ENCODE measurements at places on chromosomes 16 and 17. TPM values are rescaled to one million over a fixed set of nuclear protein-coding genes. Genes with fewer than 3 reads are reported as not detected.

Gene ATF7IP2
- total RNA-seq: 40.0 TPM

Gene GPR142
- total RNA-seq: 0.09 TPM

Gene CDK5R1
- total RNA-seq: 3.1 TPM

Gene GFAP
- total RNA-seq: 0.19 TPM

Gene ZFPM1
- 1.6 TPM for total RNA-seq

GRCh38 chr17:17819561-17819995 is 17.2 kb downstream of the SREBF1 start:
- peaks cover 59% of the 10 kb centered on the region for H3K36me3 ChIP-seq
- no peak overlapping the region for H3K27ac ChIP-seq
- no peak for DNase-seq
- no peak overlapping the region for H3K4me3 ChIP-seq

DNA sequence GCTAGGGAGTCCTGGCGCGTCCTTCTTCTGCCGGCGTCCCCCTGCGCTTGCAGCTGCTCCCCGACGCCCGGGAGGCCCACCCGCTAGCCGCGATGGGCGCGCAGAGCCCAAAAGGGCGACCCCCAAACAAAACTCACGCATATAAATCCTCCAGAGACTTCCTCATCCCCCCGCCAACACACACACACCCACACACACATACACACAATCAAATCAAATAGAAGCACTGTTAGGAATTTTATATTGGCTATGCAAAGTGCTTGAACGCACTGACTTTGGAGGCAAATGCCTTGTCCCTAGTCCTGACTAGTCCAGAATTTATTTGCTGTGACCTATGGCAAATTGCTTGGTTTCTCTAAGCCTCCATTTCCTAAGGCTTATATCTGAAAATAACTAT is 23.8 kb upstream of the CRYM start:
- no peaks in the 10 kb centered on the region for H3K27me3 ChIP-seq
- H3K4me3 ChIP-seq: peak overlapping the region; percentile 57
- no peak overlapping the region for H3K27ac ChIP-seq
- H3K36me3 ChIP-seq: no peaks in the 10 kb centered on the region
- DNase-seq: no peak

- no peaks in the 10 kb centered on the region for H3K27me3 ChIP-seq
- DNase-seq: no peak
- H3K4me1 ChIP-seq: peaks cover 2% of the 10 kb centered on the region
- no peaks in the 10 kb centered on the region for H3K36me3 ChIP-seq
Measured at GRCh38 chr17:79969906-79970305, 65.8 kb downstream of the TBC1D16 start.

DNA sequence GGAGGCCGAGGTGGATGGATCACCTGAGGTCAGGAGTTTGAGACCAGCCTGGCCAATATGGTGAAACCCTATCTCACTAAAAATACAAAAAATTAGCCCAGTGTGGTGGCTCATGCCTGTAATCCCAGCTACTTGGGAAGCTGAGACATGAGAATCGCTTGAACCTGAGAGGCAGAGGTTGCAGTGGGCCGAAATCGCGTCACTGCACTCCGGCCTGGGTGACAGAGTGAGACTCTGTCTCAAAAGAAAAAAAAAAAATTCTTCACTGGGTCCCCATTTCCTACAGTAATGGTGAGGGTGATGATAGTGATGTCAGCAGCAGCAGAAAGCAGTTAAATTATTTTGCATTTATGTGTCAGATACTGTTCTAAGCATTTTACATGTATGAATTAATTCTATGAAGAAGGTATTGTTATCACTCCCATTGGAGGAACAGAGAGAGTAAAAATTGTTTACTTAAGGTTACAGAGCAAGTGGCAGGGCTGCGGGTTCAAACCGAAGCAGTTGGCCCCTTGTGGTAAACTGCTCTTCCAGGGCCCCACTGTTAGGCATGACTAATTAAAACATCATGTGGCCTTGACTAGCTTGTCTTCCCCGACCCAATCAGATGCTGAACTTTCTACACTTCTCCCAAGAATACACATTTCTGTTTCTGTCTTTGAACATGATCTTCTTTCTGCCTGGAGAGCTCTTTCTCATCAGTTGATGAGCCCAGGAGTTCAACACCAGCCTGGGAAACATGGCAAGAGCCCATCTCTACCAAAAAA is 45.8 kb downstream of the STAT3 start:
- no peak for DNase-seq
- H3K36me3 ChIP-seq: peaks cover 79% of the 10 kb centered on the region
- no peak overlapping the region for H3K4me3 ChIP-seq
- H3K27me3 ChIP-seq: no peaks in the 10 kb centered on the region
- no peak overlapping the region for H3K27ac ChIP-seq

- peaks cover 25% of the 10 kb centered on the region for H3K27me3 ChIP-seq
- no peak overlapping the region for H3K27ac ChIP-seq
- H3K4me3 ChIP-seq: peak overlapping the region; percentile 55
Measured at GRCh38 chr17:28317966-28318758, 838 bp upstream of the TMEM97 start.

- no peak overlapping the region for H3K27ac ChIP-seq
- H3K4me3 ChIP-seq: no peak overlapping the region
- H3K36me3 ChIP-seq: no peaks in the 10 kb centered on the region
- peaks cover 78% of the 10 kb centered on the region for H3K27me3 ChIP-seq
- peaks cover 4% of the 10 kb centered on the region for H3K4me1 ChIP-seq
Measured at GRCh38 chr17:31392856-31393748, 1.6 kb downstream of the RAB11FIP4 start.

- no peaks in the 10 kb centered on the region for H3K27me3 ChIP-seq
- no peaks in the 10 kb centered on the region for H3K4me1 ChIP-seq
- no peak overlapping the region for H3K27ac ChIP-seq
- H3K36me3 ChIP-seq: no peaks in the 10 kb centered on the region
- H3K4me3 ChIP-seq: no peak overlapping the region
Measured at GRCh38 chr17:41016578-41017215, 7.8 kb upstream of the KRTAP3-1 start.

DNA sequence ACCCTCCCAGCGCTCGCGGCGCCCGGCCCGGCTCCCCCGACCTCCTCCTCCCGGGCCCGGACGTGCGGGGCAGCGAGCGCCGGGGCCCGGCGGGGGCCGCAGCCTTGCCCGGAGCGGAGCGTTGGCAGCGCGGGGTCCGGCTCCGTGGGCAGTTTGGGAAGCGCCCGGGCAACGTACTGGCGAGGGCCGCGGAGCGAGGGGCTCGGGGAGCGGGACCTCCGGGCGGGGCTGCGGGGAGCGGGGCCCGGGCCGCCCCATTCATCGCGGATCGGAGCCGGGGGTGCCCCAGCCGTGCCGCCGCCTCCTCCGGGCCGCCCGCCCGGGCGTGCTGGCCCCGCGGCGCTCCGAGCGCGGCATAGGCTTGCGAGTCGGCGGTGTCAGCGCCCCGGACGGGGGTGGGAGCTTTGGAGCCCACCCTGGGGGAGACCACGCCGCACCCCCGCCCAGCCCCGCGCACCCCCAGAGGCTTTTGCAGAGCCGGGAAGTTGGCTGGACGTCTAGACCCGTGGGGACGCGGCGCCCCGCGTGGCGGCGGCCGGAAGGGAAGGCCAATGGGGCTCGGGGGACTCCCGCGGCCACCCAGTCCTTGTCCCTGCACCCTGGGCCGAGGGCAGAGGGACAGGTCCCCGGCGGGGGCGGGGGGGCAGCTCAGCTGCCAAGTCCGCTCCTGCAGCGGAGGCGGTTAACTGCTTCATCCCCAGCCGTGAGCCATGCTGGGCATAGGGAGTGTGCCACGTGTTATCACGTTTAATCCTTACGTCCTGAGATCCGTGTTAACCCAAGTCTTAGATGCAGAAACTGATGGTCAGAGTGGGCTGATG is 852 bp downstream of the ZNF469 start:
- DNase-seq: no peak
- H3K36me3 ChIP-seq: no peaks in the 10 kb centered on the region
- H3K27me3 ChIP-seq: peaks cover 70% of the 10 kb centered on the region

GRCh38 chr17:69928611-69929010 is 146.4 kb upstream of the KCNJ16 start:
- no peaks in the 10 kb centered on the region for H3K27me3 ChIP-seq
- no peak overlapping the region for H3K4me3 ChIP-seq
- H3K36me3 ChIP-seq: no peaks in the 10 kb centered on the region
- H3K27ac ChIP-seq: no peak overlapping the region
- DNase-seq: no peak
- H3K4me1 ChIP-seq: no peaks in the 10 kb centered on the region

DNA sequence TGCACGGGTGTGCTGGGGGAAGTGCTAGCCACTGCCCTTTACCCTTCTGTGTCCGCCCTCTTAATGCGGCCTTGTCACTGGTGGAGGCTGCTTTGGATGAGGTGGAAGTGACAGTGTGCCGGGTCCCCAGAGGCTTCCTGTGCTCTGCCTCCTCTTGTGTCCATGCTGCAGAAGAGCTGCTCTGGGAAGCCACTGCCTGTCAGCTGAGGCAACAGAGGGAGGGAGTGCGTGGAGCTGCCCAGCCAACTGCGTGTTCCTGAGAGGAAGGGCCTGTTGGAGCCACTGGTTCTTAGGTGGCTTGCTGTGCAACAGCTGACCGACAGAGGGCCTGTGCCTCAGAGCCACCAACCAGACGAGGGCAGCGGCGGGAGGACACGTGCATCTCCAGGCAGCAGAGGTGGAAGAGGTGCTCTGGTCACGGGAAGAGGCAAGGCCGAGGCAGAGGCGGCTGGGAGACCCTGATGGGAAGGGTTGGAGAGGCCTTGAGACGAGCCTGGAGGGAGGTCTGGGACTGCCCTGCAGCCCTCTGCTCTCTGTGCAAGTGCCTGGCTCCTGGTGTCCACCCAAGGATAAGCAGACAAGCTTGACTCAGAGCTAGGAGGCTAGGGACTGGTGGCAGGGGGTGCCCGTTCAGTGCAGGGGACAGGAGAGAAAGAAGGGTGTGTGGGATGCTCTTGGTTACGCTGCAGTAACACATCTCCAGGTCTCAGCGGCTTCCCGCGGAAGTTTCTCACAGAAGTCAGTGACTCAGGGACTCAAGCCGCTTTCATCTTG is 25.4 kb downstream of the B9D1 start:
- H3K27me3 ChIP-seq: peaks cover 3% of the 10 kb centered on the region
- H3K4me3 ChIP-seq: no peak overlapping the region
- DNase-seq: no peak
- no peaks in the 10 kb centered on the region for H3K4me1 ChIP-seq
- H3K27ac ChIP-seq: no peak overlapping the region

GRCh38 chr17:45296003-45296832 is 20.6 kb downstream of the MAP3K14 start:
- H3K27ac ChIP-seq: no peak overlapping the region
- DNase-seq: no peak
- no peaks in the 10 kb centered on the region for H3K27me3 ChIP-seq
- peaks cover 20% of the 10 kb centered on the region for H3K36me3 ChIP-seq

All from thymus (tissue), 14 donors.